A549 treated with Hydrocortisone at 1 μM for 4 hours (cell line): ENCODE measurements at places on chromosomes 4 and X. TPM values are rescaled to one million over a fixed set of nuclear protein-coding genes. Genes with fewer than 3 reads are reported as not detected.

Gene ZMYM3
- 10.5 to 14.5 TPM (median 12.9 TPM) in 5 replicates for total RNA-seq

Gene HELT
- not detected in 5 replicates for total RNA-seq

Gene CNGA1
- not detected in 5 replicates for total RNA-seq

Gene P2RY4
- 0.05 to 0.06 TPM in 2 of 5 replicates, not detected in the others for total RNA-seq

Gene MAGEB2
- total RNA-seq: not detected in 5 replicates

Gene CYP2U1
- 1.3 to 1.8 TPM (median 1.6 TPM) in 5 replicates for total RNA-seq

Gene FRG2
- total RNA-seq: 0.07 to 0.08 TPM in 2 of 5 replicates, not detected in the others

Gene CLDN34
- not detected in 5 replicates for total RNA-seq

Gene CLDN2
- total RNA-seq: 5.8 to 7.4 TPM (median 7.3 TPM) in 5 replicates

Gene UNC5C
- total RNA-seq: 0.02 TPM in 1 of 5 replicates, not detected in the others

Gene ARMCX4
- total RNA-seq: 0.31 to 0.69 TPM (median 0.63 TPM) in 5 replicates

Gene EMCN
- not detected in 5 replicates for total RNA-seq

Gene EXOC1
- 12.0 to 18.2 TPM (median 14.7 TPM) in 5 replicates for total RNA-seq

Gene SEPTIN11
- 27.8 to 56.4 TPM (median 37.6 TPM) in 5 replicates for total RNA-seq

Gene GLUD2
- total RNA-seq: 1.6 to 3.4 TPM (median 2.2 TPM) in 5 replicates

Gene GRID2
- not detected in 5 replicates for total RNA-seq

Gene SOWAHD
- total RNA-seq: 0.10 to 0.14 TPM in 2 of 5 replicates, not detected in the others

Gene GUCY1A1
- total RNA-seq: not detected in 5 replicates

Gene CYTL1
- not detected in 5 replicates for total RNA-seq

Gene LANCL3
- not detected in 5 replicates for total RNA-seq

Gene CLDN24
- total RNA-seq: not detected in 5 replicates

Gene FOXR2
- not detected in 5 replicates for total RNA-seq

Gene UPF3B
- total RNA-seq: 16.5 to 22.0 TPM (median 17.0 TPM) in 5 replicates
